ENCODE measurements at places on chromosomes 11 and 22.

- no peak for DNase-seq
Measured at GRCh38 chr22:42587588-42588175, 27.0 kb downstream of the POLDIP3 start.

DNA sequence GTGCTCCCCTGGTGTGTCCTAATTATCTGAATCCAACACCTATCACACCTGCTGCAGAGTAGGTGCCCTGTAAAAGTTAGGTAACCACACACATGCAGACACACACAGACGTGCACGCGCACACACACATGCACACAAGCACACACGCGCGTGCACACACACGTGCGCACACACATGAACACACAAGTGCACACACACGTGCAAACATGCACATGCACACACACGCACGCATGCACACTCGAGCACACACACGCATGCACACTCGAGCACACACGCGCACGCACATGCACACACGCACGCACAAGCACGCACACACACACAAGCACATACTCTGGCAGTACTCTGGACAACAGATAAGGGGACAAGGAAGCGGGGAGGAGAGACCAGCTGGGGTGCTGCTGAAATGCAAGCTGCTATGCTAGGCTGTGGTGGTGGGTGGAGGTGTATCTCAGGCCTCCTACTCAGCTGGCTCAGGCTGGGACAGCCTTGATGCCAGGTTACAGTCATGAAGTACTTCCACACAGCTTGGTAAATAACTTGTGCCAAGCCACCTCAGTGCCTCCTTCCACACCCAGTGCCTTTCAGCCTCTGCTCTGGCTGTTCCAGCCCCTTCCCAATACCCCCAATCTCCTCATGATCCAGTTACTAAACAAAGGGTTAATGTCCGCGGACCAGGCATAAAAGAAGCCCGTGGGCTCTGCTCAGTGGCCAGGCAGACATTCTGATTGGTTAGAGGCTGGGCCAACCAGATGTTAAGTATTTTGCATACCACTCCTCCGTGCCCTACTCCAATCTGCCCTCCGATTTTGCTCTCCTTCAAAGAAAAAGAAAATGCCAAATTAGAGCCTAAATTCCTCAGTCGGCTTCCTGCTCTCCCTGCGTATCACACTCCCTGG, 374.1 kb downstream of the TENM4 start:
- no peak for DNase-seq

- no peak for DNase-seq
Measured at GRCh38 chr11:115396533-115396932, 107.7 kb downstream of the CADM1 start.

DNA sequence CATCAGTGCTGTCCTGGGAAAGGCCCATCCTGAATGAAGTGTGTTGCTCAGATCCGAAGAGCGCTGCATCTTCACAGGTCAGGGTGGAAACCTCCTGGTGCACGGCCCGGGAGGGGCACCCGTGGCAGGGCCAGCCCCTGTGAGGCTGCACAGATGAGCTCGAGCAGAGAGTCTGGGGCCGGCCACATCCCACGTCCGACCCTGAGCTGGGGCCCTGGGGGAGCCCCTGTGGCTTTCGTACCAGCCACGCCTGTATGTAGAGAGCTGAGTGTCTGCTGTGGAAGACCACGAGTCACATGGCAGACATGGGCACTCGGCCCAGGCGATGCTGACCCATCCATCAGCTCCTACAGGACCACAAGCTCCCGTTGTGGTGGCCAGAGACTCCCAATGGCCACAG, 24.9 kb upstream of the SEPTIN5 start:
- DNase-seq, result no peak

DNA sequence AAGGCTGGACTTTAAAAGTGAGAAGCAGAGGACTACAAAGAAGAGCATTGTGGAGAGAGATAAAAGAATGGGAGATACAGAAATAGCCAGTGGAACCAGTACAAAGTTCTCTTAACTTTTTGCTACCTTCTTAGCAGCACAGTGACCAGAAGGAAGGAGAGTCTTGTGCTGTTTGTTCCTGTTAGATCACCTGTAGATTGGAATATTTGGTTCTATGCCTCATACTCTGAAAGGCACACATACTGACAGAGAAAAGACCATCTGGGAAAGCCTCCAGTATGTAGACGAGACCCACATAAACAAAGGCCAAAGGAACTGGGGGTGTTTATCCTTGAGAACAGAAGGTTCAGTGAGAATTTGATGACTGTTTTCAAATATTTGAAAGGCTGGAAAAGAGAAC, 18.7 kb downstream of the RNF141 start:
- DNase-seq, result no peak

GRCh38 chr22:20218987-20219386, 49.1 kb downstream of the RTN4R start:
- no peak for DNase-seq
